ENCODE measurements at places on chromosomes 4 and X.

- no peak for DNase-seq
Observed at GRCh38 chrX:70338290-70338689, 48.4 kb downstream of the KIF4A start.

DNA sequence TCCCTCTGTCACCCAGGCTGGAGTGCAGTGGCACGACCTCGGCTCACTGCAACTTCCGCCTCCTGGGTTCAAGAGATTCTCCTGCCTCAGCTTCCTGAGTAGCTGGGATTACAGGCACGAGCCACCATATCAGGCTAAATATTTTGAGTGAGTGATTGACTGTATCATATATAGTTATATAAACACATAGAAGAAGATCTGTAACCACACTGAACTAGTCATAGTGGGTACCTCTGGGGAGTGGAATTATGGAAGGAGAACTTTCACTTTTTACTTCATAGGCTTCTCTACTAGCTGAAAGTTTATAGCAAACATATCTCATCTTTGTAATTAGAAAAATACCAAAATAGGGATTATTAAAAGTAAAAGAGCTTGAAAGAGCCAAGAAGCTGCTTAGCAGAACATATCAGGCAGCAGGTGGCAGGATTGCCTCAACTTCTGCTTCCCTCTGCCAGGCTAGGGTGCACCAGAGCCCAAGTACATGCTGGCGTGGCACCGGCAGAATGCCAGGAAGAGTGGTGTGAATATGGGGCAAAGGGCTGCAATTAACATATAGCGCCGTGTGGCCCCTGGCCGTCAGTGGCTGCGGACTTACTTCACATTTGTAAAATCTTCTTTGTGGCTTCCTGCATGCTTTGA is 39.5 kb upstream of the CD40LG start:
- DNase-seq, result peak; percentile 18

DNA sequence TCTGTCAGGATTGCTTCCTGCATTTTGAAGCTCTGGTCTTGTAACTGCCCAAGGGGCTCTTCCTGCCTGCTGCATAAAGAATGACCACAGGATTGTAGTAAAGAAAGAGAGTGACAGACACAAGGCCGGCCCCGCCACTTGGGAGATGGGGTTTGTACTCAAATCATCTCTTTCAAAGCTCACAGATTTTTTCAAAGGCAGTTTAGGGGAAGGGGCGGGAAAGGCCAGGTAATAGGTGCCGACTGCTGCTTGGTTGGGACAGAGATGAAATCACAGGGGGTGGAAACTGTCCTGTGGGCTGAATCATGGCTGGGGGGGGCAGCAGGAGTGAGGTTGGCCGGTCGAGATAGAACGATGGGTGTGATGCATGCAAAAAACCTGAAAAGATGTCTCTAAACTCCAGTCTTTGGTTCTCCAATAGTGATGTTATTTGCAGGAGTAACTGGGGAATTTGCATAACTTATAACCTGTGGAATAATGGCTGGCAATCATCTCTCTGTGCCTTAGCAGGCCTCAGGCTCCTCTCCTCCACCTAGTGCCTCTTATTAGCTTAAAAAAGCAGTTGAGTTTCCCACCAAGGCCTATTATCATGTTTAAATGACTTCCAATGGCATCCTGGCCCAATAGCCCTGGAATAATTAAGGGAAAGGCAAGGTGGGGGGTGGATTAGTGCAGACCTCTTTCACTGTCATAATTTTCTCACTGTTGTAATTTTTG is 778.4 kb upstream of the FRG1 start:
- DNase-seq, result no peak

DNA sequence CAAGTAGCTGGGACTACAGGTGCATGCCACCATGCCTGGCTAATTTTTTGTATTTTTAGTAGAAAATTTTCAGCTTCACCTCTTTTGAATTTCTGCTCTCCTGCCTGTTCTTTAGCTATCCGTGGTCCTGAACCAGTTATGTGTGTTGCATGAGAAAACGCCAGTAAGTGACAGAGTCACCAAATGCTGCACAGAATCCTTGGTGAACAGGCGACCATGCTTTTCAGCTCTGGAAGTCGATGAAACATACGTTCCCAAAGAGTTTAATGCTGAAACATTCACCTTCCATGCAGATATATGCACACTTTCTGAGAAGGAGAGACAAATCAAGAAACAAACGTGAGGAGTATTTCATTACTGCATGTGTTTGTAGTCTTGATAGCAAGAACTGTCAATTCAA is 13.9 kb downstream of the ALB start:
- DNase-seq, result no peak

DNA sequence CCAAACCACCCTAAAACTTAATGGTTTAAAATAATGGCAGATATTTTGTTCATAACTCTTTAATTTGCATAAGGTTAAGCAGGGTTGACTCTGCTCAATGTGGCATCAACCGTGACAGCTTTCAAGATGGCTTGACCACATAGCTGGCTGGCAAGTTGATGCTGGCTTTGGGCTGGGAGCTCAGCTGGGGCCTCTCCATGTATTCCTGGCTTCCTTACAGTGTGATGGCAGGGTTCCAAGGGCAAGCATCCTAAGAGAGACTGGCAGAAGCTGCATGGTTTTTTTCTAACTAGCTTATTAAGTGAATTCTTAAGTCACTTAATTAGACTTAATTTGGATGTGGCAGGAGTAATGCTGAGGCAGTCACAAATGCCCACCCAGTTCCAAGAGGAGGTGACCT is 4.5 kb downstream of the RP2 start:
- peak; percentile 34 for DNase-seq

DNA sequence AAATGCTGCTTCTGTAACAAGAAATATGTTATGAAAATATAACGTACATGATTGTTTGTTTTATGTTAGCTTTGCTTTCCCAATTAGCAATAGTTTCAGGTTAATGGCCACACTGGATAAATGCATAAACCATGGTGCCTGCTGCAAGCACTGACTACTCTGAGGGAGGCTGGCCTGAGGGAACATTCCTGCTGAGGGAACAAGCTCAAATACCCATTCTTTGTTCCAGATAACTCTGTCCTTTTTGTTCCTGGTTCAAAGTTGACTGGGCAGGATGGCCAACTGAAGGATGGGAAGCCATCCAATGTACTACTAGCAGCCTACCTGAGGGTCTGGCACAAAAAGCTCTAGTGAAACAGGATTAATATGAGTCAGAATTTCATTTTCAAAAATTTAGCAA is 37.5 kb downstream of the NUP62CL start:
- no peak for DNase-seq

- peak; percentile 41 for DNase-seq
Observed at GRCh38 chrX:10254739-10255138, 98.0 kb downstream of the CLCN4 start.

GRCh38 chr4:112735474-112735951 is 98.6 kb downstream of the LARP7 start:
- no peak for DNase-seq

GRCh38 chrX:40558590-40558989 is 22.2 kb upstream of the ATP6AP2 start:
- DNase-seq, result no peak

DNA sequence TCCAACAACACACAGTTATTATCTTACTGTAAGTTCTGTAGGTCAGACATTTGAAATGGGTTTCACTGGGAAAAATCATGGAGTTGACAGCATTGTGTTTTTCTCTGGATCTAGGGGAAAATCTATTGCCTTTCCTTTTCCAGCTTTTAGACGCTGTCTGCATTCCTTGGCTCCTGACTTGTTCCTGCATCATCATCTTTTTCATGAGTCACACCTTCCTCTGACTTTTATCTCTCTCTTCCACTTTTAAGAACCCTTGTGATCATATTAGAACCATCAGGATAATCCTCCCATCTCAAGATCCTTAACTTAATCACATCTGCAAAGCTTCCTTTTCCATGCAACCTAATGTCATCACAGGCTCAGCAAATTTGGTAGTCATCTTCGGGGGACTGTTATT is 1454.8 kb downstream of the RPA4 start:
- no peak for DNase-seq

- DNase-seq, result peak; percentile 61
Observed at GRCh38 chr4:159003420-159004253, 99.2 kb upstream of the RAPGEF2 start.

DNA sequence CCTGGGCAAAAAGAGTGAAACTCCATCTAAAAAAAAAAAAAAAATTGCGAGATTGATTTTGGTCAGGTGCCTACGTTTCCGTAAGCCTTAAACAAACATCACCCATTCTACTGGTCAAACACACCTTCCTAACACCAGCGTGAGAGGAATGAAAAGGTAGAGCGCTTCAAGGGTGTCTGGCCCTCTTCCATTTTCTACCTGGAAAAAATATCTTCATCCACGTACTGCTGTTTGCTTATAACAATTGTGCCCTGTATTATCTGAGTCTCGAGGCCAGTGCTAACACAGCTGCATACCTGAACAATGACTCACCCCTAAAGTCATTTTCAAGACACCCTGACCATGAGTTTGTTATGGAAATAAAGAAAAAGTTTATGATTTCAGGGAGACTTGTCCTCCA is 13.9 kb downstream of the TMSB4X start:
- DNase-seq, result peak; percentile 82

DNA sequence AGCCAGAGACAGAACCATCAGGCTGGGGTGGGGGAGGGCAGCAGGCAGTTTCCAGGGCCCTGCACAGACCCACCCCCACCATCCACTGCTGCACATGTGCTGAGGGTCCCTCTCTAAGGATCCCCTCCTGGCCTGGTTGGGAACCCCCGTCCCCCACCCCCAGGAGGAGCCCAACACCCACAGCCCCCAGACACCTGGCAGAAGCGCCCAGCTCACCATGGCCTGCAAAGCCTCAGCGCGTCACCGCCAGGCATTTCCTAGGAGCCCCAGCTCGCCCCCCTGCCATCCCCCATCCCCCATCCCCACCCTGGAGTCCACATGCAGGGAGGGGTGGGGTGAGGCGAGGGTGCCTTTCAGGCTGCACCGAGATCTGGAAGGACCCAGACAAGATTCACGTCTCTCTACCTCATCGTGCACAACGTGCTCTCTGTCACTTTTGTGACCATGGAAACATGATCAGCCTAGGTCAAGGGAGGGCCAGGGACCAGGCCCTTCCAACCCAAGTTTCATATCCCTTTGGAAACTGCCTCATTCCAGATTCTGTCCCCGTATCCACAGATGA is 9.3 kb downstream of the MXD4 start:
- no peak for DNase-seq

DNA sequence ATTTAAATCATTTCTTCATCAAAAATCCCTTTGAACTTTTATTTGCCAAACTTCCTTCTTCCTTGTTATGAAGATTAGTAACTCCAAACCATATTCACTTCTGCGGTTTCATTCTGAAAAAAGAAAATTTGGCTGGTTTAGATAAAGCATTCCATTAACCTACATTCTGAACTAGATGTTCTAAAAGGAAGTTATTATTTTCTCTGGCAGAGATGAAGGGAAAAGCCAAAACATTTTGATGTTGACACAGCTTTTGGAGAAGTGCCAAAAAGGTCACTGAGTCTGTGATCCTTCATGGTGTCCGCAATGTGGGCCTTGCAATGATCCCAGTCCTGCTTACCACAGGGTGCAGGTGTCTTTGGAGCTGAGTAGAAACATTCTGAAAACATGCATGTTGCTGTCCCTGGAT is 36.0 kb downstream of the CXCL8 start:
- peak; percentile 91 for DNase-seq

GRCh38 chr4:100314057-100314456 is 123.8 kb upstream of the DDIT4L start:
- peak; percentile 60 for DNase-seq

DNA sequence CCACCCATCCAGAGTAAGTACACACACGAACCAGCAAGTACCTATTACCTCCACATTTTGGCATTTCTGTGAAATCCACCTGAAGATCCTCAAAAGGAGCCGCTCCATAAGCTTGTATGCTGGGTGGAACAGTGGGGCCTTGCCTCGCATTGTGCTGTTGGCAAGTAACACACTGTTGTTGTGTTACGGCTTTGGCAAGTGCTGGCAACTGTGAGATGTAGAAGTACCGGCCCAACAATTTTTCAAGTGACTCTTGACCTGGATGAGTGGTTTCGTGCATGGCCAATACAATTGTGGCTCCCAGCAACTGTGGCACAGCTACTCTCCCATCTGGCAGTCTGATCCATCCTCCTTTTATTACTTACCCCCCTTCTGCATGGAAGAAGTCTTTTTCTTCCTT is 128.7 kb downstream of the CCNB3 start:
- no peak for DNase-seq

DNA sequence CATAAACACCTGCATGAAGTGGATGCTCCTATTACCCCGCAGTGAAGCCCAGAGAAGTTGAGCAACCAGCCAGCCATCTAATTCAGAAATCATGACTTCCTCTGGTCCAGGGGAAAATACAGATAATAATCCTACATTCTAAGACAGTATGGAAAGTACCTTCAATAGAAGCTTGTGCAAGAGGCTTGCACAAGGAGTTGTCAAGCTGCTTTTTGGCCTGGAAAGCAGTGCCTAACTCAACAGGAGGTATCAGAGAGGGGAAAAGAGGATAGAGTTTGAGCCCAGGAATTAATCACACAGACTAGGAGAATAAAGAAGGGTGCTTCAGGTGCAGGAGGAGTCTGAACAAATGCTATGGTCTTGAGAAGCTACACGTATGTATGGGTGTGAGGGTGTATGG is 26.7 kb downstream of the TMEM192 start:
- no peak for DNase-seq

- no peak for DNase-seq
Observed at GRCh38 chr4:183291070-183291469, 29.0 kb downstream of the CLDN22 start.

DNA sequence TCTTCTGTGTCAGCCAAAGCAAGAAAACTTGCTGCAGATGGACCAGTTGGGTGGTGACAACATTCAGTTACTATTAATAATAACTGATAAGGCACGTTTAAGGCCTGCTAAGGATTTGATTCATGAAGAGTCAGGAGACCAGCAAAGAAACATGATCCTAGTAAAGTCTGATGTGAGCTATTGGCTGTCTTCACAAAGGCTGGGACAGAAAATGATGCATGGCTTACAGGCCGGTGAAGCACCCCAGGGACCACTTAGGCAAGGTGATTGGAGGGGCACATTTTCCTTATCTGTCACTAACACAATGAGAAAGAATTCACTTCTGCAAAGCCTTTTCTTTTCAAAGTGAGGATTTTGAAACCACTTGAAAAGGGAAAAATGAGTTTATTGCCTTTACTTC is 65.4 kb upstream of the TRPC3 start:
- no peak for DNase-seq

Measured in dermis blood vessel endothelial cell (primary cell).